Brain pericyte (primary cell): ENCODE measurements at places on chromosomes 7 and 10.
A peak's percentile ranks its signal among the peaks of the same experiment; 100 is the strongest.

DNA sequence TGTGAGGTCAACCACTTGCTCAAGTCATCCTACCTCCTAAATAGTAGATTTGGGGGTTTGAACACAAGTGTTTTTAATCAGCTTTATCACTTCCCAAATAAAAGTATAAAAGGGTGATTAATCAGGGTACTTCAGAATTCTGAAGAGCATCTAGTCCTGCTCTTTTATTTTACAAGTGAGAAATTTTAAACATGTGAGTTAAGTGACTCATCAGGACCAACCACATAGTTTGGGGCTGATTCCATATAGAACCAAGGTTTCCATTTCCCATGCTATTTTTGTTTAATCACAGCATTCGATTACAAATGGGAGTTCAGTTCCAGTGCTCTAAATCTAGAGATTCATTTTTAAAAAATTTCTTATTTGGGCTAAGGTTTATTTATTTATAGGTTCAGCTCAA is 113.4 kb downstream of the GPR158 start:
- no peak for DNase-seq

GRCh38 chr10:74934100-74934812 is 107.9 kb downstream of the KAT6B start:
- DNase-seq, result no peak

DNA sequence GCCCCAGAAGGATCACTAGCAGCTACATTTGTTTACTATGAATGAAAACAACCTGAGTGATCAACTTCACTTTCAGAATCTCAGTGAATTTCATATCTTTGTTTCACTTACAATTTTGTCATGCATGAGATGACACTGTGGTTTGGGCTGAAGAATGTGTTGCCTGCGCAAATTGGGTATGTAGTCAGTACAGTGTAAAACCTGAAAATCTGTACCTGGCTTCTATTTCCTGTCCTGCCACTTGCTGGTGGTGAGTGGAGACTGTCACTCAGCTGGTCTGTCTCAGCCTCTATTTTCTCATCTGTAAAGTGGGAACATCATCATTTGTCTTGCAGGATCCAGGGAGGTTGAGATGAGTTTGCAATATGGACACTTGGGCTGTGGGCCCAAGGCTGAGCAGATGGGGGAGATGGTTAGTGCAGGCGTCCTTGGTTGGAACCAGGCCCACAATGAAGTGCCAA is 118.0 kb downstream of the WDFY4 start:
- no peak for DNase-seq

GRCh38 chr10:24477915-24478314 is 245.8 kb downstream of the ARHGAP21 start:
- DNase-seq, result no peak

- no peak for DNase-seq
Measured at GRCh38 chr10:42113158-42113450, 525.3 kb downstream of the ZNF33B start.

DNA sequence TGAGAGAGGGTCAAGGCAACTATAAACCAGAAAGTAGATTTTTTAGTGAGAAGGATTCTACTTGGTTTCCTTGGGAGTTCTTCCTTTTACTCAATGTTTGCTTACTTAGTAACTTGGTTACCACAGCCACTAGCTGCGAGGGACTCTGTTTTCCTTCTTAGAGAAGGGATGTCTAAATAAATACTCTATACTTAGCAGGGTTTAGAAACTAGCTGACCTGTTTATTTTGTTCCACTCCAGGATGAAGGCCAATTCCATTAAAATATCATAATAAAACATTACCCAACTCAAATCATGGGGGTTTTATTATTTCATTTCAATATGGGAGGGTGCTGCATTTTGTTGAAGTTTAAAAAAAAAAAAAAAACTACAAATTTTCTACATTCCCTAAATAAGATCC is 87.3 kb downstream of the PPP1R3A start:
- DNase-seq, result peak; percentile 87

- no peak for DNase-seq
Measured at GRCh38 chr7:368651-369475, 78.9 kb downstream of the FOXL3 start.

DNA sequence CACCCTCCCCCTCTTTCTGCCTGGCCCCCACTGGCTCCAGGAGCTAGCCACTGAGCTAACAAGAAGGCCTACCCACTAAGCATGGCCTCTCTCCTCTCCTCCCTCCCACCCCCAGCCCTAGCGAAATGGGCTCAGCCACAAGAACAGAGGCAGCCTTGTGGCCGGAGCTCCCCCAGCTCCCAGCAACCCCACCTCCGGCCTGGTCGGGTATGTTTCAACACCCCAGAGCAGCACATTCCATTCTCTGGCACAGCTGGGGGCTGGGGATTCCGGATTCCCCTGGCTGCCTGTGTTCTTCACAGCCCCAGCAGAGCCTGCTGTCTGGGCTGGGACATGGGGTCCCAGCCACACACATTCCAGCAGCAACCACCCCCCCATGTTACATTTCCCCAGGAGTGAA is 9.0 kb downstream of the SFRP5 start:
- no peak for DNase-seq

- DNase-seq, result no peak
Measured at GRCh38 chr10:21432266-21432665, 93.2 kb downstream of the SKIDA1 start.

- no peak for DNase-seq
Measured at GRCh38 chr10:87546971-87547413, 42.3 kb downstream of the MINPP1 start.

GRCh38 chr10:10870523-10871241 is 147.0 kb upstream of the CELF2 start:
- DNase-seq, result no peak

DNA sequence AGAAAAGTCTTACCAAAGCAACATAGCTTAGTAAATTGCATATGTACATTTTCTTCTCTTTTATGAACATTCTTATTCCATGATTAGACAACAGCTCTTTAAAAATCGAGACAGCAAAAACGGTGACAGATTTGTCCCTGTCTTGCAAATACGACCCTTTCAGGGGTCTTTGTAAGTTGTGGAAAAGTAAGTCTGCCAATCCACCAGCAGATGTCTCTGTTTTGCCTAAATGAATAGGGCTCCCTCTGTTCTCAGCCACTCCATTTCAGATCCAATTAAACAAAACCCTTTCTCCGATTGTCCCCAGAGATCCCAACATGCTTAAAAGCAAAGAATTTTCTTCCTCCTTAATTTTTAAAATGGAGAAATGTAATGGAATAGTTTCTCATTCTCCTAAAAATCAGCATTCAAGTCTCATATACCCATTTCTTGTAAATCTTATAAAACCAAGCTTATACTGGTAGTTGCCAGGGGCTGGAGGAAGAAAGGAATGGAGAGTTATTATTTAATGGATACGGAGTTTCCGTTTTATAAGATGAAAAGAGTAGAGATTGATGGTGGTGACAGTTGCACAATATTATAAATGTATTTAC is 61.0 kb upstream of the NFE2L3 start:
- peak; percentile 30 for DNase-seq

- DNase-seq, result no peak
Measured at GRCh38 chr7:21543528-21544302, 876 bp downstream of the DNAH11 start.

GRCh38 chr7:22219739-22220493 is 137.0 kb downstream of the RAPGEF5 start:
- no peak for DNase-seq

DNA sequence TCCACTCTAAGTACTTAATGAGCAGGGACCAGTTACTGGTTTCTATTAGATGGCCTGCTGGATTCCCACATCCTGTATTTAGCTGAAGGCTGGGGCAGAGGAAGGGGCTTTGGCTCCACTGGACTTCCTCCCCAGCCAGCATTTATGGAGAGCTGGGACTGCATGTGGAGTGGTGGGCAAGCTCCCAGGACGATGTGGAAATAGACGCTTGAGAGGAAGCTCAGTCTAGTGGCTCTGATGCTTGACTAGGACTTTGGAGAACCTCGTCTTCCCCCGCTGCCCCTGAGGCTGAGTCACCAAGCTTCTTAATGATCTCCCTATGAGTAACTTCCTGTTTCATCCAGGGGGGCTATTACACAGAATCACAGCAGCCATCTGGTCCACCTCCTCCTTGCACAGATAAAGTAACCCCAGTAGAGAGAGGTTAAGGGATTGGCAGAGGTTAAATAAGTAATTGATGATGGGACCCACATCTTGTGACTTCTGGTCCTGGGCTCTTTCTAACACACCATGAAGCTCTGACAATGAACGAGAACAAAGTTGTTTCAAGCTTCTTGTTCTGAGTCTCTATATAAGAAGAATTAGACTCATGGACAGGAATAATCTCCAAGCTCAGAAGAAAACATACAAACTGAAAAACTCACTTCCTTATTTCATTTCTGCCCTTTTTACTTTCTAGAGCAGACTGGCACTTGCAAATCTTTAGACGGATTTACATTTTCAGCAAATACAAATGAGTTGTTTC is 126.2 kb downstream of the PRPF18 start:
- DNase-seq, result peak; percentile 84

- no peak for DNase-seq
Measured at GRCh38 chr10:60536529-60537114, 146.9 kb upstream of the ANK3 start.

DNA sequence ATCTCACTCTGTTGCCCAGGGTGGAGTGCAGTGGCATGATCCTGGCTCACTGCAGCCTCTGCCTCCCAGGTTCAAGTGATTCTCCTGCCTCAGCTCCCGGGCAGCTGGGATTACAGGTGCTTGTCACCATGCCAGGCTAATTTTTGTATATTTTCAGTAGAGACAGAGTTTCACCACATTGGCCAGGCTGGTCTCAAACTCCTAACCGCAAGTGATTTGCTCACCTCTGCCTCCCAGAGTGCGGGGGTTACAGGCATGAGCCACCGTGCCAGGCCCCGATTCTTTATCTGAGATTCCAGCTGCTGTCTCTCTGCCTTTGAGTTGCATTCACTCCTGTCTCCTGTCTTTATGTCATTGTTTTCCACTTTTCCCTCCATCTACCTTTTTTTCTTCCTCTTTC is 168.7 kb downstream of the TMEM178B start:
- DNase-seq, result no peak

- DNase-seq, result no peak
Measured at GRCh38 chr10:86124734-86125133, 241.9 kb downstream of the GRID1 start.

- no peak for DNase-seq
Measured at GRCh38 chr10:13869295-13869664, 282.5 kb downstream of the PRPF18 start.

DNA sequence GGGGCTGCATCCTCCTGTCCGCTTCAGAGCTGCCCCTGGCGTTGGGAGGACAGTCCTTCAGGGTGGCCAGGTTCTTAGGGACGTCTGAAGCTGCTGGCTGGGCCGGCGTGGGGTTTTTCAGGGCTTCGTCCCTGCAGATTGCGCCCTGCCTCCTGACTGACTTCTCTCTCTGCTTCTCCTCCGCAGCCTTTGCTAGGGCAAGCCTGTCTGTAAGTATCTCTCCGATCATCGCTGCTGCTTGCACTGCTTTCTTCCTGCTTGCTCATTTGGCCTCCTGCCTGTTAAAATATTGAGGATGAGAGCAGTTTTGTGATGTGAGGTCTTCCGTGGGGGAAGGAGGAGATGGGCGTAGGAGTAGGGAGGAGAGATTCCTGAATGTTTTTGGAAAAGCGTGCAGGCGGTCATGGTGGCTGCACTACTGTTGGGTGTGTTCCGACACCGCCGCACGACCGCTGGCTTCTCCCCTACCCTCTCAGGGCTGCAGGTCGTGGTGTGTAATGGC is 25.3 kb downstream of the PFKFB3 start:
- DNase-seq, result no peak

DNA sequence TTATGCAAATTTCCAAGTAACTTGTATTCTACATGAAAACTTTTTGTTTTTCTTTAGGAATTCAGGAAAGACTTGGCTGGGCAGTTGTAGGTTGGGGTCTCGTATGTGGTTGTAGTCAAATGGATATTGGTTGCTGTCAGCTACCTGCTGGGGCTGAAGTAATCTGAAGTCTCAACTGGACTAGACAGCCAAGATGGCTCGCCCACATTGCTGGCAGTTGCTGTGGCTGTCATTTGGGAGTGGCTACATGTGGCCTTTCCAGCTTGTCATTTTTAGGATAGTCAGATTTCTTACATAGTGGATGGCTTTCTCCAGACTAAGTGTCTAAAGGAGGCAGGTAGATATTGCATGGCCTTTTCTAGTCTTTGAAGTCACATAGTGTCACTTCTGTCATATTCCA is 32.6 kb downstream of the EXOC6 start:
- DNase-seq, result no peak

- no peak for DNase-seq
Measured at GRCh38 chr7:99839287-99840021, 11.6 kb downstream of the CYP3A43 start.

GRCh38 chr10:76492026-76492425 is 1060.6 kb downstream of the LRMDA start:
- peak; percentile 8 for DNase-seq

DNA sequence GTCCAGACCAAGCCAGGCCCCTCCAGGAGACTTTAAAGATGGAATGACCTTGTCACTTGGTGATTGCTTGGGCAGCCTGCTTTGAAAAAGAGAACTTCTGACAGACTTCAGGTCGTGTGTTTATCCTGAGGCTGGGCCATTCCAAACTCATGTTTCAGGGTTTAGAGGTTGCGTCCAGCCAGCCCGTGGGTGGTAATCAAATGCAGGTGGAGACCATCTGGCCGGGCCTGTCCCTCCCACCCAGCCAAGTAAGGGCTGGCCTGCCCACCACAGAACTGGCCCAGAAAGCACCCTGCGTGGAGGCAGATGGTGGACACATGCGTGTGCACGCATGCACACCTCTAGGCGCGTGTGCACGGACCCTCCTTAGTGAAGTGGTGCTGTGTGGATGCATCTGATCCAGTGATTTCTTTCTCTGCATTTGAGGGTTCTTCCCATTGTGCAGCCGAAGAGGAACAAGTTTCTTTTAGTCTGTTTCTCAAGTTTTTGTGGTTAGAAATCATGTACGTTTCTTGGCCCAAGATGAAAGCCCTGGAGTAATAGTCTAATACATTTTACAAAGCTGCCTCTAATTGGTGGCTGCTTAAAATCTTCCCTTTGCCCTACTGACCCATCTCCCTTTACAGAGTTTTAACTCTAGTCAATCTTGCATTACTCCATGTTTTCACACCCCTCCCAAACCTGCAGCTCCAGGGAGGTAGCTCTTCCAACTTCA is 43.0 kb downstream of the SUFU start:
- DNase-seq, result no peak

DNA sequence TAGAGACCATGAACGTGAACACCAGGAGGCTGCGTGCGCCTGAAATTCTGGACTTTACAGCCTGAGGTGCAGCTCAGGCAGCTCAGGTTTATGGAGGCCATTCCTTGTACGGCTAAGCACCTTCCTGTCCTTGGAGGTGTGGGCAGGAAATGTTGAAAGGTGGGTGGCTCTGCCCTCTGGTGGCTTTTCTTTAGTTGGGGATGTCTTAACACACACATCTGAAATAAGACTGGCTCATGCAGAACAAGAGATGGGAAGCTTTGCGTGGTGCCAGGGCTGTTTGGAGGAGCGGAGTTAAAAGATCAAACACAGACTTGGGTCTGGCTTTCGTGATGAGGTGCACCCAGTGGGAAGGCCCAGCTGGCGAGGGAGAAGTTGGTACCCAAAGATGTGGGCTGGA is 64.1 kb downstream of the DOCK1 start:
- DNase-seq, result no peak

DNA sequence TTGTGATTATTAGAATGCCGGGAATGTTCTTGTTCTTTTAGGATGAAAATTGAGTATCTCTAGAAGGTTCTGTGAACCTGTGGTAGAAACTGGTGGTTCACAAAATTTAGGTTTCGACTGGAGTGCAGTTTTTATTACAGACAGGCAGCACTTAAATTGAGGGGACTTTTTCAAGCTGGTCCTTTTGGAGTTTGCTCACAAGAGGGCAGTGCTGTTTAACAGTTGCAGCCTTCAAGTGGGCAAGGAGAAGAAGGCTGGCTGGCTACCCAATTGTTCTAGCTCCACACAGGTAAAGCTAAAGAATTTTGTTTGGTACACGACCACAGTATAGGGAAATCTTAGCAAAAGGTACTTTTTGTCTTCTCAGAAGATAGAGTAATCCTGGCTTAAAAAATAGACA is 233.6 kb downstream of the SNX13 start:
- DNase-seq, result no peak
